ENCODE measurements at places on chromosomes 2 and 18. TPM values are rescaled to one million over a fixed set of nuclear protein-coding genes. Genes with fewer than 3 reads are reported as not detected.
A peak's percentile ranks its signal among the peaks of the same experiment; 100 is the strongest.

DNA sequence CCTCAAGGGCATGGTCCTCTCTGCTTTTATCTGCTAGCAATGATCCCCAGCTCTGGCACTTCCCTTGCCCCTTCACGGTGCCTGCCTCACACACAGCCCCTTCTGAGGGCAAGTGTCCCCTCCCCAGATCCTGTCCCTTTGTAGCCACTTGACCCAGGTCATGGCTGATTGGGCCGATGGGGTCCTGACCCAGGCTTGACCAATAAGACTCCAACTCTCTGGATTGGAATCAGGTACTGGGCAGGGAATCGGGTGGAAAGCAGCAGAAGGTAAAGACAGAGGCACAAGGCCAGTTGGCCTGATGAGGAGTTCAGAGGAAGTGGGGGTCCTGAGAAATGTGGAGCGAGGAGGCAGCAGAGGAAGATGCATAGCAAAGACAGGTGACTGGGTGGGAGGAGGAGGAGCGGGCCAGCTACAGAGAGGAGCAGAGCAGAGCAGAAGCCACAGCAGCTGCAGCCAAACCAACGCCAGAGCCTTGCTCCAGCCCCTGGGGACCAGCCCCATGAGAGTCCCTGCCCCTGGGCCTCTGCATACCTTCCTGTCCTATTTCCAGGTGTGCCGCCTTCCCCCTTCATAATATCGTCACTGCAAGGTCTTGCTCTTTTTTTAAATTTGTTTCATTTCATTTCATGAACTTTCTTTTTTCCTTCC is 39.1 kb downstream of the CAPN13 start:
- H3K27ac ChIP-seq, result no peak overlapping the region
- H3K27me3 ChIP-seq, result no peaks in the 10 kb centered on the region
- DNase-seq, result no peak

Gene SH2D6
- not detected for polyA plus RNA-seq

DNA sequence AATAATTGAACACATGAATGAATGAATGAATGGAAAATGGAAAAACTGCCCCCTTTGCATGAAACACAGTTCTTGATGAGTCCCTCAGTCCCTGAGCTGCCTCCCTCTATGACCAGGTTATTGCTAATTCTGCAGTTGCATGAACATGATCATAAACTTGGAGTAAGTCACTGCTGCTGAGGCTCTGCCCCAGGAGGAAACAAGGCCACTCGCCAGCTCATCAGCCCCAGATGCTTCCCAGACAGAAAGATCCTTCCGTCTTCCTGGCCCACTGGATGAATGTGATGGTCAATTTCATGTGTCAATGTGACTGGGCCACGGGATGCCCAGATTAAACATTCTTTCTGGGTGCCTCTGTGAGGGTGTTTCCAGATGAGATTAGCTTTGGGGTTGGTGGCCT is 16.4 kb downstream of the GPR45 start:
- no peak overlapping the region for H3K4me3 ChIP-seq
- H3K27me3 ChIP-seq, result no peaks in the 10 kb centered on the region
- no peaks in the 10 kb centered on the region for H3K36me3 ChIP-seq
- H3K27ac ChIP-seq, result no peak overlapping the region
- no peaks in the 10 kb centered on the region for H3K4me1 ChIP-seq
- DNase-seq, result no peak

- H3K27ac ChIP-seq, result no peak overlapping the region
- H3K27me3 ChIP-seq, result no peaks in the 10 kb centered on the region
Observed at GRCh38 chr2:27171351-27171848, 22.6 kb downstream of the TCF23 start.

GRCh38 chr18:8365006-8365405 is 244.2 kb upstream of the RAB12 start:
- H3K4me1 ChIP-seq, result no peaks in the 10 kb centered on the region
- no peak overlapping the region for H3K27ac ChIP-seq
- H3K36me3 ChIP-seq, result no peaks in the 10 kb centered on the region
- H3K4me3 ChIP-seq, result no peak overlapping the region
- no peak for DNase-seq
- H3K27me3 ChIP-seq, result no peaks in the 10 kb centered on the region

- no peak overlapping the region for H3K4me3 ChIP-seq
- H3K36me3 ChIP-seq, result no peaks in the 10 kb centered on the region
- H3K27me3 ChIP-seq, result no peaks in the 10 kb centered on the region
- no peak for DNase-seq
Observed at GRCh38 chr2:109180786-109181185, 51.8 kb downstream of the SH3RF3 start.

- no peak overlapping the region for H3K4me3 ChIP-seq
- no peak for DNase-seq
- H3K27me3 ChIP-seq, result no peaks in the 10 kb centered on the region
- H3K27ac ChIP-seq, result no peak overlapping the region
Observed at GRCh38 chr2:198113316-198113715, 308.9 kb downstream of the PLCL1 start.

- H3K27ac ChIP-seq, result no peak overlapping the region
- H3K27me3 ChIP-seq, result no peaks in the 10 kb centered on the region
- no peaks in the 10 kb centered on the region for H3K4me1 ChIP-seq
- DNase-seq, result no peak
- no peaks in the 10 kb centered on the region for H3K36me3 ChIP-seq
- H3K4me3 ChIP-seq, result no peak overlapping the region
Observed at GRCh38 chr2:10347562-10347948, 44.9 kb downstream of the HPCAL1 start.

Gene CCBE1
- polyA plus RNA-seq, result 0.61 TPM

- no peak overlapping the region for H3K27ac ChIP-seq
- DNase-seq, result no peak
- no peaks in the 10 kb centered on the region for H3K4me1 ChIP-seq
- H3K4me3 ChIP-seq, result no peak overlapping the region
Observed at GRCh38 chr2:236861196-236861875, 224.4 kb upstream of the COPS8 start.

DNA sequence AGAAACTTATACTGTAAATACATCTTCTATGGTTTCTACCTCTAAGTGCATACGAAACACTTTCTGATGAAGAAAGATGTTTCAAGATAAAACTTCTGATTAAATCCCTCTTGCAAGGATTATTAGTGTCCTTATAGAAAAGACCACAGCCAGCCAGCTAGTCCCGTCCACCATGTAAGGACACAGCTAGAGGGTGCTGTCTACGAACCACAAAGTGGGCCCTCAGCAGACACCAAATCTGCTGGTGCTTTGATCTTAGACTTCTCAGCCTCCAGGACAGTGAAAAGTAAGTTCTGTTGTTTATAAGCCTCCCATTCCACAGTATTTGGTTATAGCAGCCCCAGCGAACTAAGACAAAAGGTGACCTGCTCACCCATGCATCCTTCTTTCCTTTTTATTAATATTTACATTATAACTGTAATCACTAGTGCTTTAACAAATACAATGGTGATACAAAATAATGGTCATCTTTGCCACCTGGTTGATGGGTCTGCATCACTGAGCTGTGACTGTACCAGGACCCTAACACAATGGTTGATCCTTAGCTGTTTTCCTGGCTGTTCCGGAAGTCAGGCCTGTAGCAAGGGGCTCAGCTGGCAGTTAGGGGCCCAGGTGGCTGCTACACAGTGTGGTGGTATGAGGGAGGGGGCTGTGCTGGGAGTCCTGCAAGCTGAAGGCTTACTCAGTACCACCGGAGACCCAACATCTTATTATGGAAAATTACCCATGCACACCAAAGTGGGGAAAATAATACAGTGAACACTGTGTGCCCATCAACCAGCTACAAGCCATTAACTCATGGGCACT is 108.5 kb upstream of the SMAD7 start:
- H3K4me3 ChIP-seq, result no peak overlapping the region
- no peak for DNase-seq
- H3K4me1 ChIP-seq, result no peaks in the 10 kb centered on the region
- H3K36me3 ChIP-seq, result no peaks in the 10 kb centered on the region

Gene TIGD1
- 0.50 TPM for polyA plus RNA-seq

Gene RAB6C
- polyA plus RNA-seq, result not detected

GRCh38 chr18:79918615-79919011 is 32.8 kb downstream of the SLC66A2 start:
- no peaks in the 10 kb centered on the region for H3K4me1 ChIP-seq
- H3K27ac ChIP-seq, result no peak overlapping the region
- H3K36me3 ChIP-seq, result no peaks in the 10 kb centered on the region
- DNase-seq, result peak; percentile 66

GRCh38 chr2:9416267-9416961 is 6.9 kb downstream of the ITGB1BP1 start:
- no peaks in the 10 kb centered on the region for H3K36me3 ChIP-seq
- no peak overlapping the region for H3K27ac ChIP-seq
- no peak for DNase-seq
- H3K27me3 ChIP-seq, result no peaks in the 10 kb centered on the region

Gene TEX44
- not detected for polyA plus RNA-seq

- H3K36me3 ChIP-seq, result no peaks in the 10 kb centered on the region
- DNase-seq, result no peak
- no peak overlapping the region for H3K4me3 ChIP-seq
- no peaks in the 10 kb centered on the region for H3K27me3 ChIP-seq
- H3K27ac ChIP-seq, result no peak overlapping the region
Observed at GRCh38 chr2:199488772-199489400, 31.1 kb upstream of the SATB2 start.

DNA sequence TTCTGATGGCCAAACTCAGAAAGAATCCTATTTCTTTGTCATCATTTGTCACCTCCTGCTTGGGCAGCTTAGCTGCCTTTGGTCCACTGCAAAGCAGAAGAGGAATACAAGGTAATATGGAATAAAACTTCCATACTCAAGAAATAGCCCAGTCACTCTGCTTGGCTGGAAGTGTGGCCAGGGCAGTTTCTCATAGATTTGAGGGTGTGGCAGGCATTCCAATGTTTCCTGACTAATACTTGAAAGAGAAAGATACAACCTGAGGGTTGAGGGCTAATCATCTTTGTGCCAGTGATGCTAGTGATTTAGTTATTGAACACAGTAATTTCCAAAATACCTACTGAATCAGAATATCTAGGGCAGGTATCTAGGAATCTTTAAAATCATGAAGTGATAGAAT is 83.1 kb downstream of the FAM161A start:
- no peaks in the 10 kb centered on the region for H3K27me3 ChIP-seq
- H3K27ac ChIP-seq, result no peak overlapping the region
- no peak overlapping the region for H3K4me3 ChIP-seq
- no peaks in the 10 kb centered on the region for H3K36me3 ChIP-seq
